Umbilical cord (tissue), 2 donors: ENCODE measurements at places on chromosomes 13 and 19. TPM values are rescaled to one million over a fixed set of nuclear protein-coding genes. Genes with fewer than 3 reads are reported as not detected.

DNA sequence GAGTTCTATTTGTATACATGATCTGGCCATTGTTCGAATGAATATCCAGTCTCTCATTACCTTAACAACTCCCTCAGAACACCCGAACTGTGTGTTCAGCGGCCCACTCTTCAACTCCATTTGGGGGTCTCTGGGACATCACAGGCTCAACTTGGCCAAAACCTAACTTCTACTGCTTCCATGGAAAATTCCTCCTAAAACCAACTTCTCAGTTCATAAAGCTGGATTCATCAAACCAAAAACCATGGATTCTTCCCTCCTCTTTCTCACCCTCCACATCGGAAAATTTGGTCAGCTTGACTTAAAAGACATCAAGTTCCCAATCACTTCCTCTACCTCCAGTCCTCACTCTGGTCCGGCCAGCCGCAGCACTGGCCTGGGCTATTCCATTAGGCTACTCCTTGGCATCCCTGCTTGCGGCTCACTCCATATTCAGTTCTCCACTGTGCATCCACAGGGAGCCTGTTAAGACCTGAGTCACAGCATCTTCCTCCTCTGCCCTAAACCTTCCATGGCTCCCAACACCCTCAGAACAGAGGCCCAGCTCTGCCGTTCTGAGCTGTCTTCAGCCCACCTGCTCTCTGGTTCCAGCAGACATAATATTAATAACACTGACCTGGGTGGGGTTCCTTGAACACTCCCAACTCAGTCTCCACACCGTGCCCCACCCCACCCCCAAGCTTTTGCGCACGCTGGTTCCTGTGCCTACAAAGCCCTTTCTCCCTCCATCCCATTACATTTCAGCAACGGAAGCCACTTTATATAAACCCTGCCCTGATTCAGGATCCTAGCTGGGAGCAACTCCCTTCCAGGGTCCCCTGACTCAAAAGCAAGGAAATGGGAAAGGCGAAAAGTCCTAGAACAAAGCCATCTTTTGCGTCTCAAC, 1.1 kb downstream of the ZNF792 start:
- no peak for DNase-seq

DNA sequence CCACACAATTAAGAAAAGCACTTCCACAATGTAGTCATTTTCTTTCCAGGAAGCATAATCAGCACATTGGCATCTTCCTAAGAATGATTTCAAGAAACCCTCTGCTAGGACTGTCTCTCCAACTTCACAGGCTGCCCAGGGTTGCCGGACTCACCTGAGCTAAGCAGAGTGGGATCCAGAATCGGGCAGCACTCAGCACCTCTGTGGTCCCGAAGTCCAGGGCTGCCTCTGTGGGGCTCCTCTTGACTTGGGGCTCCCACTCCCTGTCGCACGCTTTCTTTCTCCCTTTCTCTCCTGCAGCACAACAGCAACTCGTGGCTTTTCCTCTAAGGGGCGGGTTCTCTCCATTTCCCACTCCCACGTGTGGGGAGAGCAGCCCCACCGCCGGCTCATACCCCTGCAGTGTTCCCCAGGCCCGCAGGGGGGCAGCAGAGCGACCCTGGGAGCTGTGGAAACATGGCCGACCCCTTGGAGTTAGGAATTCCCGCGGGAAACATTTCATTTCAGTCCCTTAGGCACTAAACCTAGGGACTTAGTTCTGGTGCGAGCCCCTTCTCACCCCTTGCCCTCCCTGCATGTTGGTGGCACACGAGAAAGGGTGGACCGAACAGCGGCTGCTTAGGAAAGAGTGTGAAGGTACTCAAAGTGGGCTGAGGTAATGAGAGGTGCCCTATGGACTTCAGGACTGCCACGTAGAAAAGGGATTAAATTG, at the start of gene TMEM272:
Gene TMEM272 (minus strand): TSS at position 316 of the 712 bp plus-strand sequence. CDS start 6,647 bp downstream, outside the sequence.
- DNase-seq = peak; percentile 60

Gene ZFR2
- total RNA-seq = 0.96 TPM

- DNase-seq = no peak
These were observed 90.0 kb downstream of the PDS5B start for GRCh38 chr13:32676242-32676641.

DNA sequence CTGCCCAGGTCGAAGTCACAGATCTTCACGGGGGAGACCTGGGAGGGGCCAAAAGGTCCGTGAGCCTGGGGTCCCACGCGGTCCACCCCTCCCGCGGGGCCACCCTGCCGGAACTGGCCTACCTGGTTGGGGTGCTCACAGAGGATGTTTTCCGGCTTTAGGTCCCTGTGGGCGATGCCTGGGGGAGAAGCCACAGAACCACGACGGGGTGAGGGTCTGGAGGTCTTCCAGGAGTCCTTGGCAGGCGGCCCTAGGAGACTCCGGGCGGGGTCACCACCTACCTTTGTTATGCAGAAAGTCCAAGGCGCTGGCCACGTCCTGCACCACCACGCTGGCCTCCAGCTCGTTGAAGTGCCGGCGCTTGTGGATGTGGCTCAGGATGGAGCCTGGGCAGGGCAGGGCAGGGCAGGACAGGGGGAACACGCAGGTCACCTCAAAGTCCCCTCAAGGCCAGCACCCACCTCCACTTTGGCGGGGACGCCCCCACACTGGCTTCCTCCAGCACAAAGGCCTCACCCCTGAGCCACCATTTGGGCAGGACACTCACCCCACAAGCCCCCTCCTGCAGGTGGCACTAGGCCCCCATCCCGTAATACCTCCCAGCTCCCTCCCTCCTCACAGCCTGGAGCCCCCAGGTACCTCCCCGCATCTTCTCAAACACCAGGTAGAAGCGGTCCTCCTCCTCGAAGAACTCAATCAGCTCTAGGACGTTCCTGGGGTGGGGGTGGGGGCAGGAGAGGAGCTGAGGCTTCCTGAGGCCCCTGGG, 8.4 kb downstream of the MKNK2 start:
- DNase-seq = no peak
